ENCODE measurements at places on chromosomes 6 and 20.

GRCh38 chr20:8352486-8352885, 220.4 kb downstream of the PLCB1 start:
- no peak for DNase-seq

DNA sequence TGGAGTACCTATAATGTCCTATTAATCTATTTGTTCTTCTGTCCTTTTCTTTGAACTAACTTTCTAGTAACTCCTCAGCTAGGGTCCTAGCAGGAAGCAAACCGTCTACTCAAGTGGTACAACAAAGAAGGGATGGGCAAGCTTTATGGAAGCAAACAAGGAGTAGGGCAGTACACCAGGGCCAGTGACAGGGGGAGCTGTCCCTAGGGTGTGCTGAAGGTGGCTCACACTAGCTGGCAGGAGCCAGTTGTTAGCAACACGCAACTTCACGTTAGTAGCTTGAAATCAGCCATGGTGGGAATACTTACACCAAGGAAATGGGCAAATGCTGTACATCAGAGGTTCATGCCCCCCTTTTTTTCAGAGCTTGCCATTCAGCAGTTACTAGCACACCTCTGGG, 74.0 kb upstream of the EYA2 start:
- no peak for DNase-seq

DNA sequence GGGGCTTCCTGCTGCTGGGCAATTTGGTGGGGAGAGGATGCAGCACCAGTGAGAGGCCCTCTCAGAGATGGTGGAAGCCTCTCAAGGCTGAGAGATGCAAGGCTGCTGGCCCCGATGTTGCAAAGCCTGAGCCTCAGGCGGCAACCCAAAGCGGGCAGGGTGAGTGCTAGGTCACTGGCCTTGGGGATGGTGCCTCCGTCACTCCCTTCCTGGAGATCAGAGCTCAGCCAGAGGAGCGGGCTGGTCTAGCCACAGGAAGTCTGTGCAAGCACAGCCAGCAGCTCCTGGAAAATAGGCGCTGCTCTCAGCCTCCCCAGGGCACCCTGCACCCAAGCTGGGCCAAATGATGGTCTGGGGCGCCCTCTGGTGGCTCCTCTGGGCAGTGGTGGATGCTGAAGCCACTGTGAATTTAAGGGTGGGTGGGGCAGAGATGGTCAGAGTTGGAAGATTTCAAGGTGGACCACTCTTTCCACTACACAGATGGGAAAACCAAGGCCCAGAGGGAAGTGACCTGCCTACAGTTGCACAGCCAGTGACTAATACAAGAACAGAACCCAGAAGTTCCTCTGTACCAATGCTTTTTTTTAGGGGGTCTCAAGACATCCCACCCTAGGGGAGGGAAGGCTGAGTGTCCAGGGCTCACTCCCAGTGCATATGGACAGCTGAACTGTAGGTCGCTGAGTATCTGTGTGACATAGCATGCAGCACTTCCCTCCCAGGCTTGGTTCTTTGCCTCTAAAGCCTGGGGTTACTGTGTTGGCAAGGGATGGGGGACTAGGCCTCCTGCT, 20.8 kb downstream of the C20orf203 start:
- peak; percentile 87 for DNase-seq

DNA sequence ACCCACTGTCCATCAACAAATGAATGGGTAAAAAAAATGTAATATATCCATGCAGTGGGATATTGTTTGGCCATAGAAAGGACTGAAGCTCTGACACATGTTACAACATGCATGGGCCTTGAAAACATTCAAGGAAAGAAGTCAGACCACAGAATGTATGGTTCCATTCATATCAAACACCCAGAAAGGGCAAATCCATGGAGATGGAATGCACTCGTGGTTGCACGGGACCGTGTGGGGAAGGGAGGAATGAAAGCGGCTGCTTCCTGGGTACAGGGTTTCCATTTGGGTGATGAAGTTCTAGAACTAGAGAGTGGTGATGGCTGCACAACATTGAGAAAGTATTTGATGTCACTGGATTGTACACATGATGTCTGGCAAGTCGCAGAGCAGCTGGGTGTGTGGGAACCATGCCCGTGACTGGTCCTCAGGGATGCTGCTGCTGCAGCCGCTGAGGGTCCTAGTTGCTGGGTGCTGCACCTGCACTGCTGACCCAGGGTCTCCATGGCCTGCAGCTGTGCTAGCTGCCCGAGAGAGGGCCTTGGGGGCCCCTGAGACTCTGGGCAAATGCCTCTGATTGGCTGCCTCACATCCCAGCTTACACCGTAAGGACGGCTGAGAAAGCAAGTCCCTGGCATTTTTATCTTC, 220.3 kb downstream of the NRN1 start:
- no peak for DNase-seq

DNA sequence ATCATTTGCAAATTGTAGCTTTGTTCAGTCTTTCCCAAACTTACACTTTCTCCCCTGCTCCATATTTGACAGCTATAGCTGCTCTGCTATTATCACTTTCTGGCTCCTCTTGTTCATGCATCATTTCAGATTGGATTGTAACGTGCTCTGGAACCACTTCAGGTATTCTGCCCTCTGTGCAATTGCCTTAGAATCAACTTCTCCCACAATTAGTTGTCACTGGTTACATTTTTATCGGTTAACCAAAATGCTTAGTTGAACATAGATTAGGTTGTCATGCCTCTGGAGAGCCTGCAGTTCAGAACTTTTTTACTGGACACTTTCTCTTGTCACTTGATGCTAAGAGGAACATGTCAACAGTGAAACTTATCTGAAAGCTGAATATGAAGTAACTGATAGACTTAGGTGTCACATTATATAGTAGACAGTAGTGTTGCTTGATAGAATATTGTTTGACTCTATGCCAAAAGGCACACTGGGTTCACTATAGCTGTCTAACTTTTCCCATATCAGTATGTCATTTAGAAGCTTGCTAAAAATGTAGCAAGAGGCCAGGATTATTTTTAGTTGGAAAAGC, 127.7 kb upstream of the PTPRK start:
- DNase-seq = no peak

DNA sequence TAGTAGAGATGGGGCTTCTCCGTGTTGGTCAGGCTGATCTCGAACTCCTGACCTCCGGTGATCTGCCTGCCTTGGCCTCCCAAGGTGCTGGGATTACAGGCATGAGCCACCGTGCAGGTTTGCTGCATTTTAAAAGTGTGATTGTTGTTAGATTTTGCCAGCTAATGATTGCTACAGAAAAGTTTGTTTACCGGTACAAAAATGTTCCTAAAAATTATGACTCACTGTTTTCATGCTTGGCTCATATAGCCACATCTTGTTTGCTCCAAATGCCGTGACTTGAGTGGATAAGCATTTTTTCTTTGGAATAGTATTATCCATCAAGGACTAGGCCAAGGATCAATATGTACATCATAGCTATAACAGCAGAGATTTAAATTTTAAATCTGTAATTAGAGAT, 24.3 kb downstream of the LRRN4 start:
- DNase-seq = no peak

GRCh38 chr20:17787816-17788215, 88.0 kb downstream of the BANF2 start:
- DNase-seq = no peak

DNA sequence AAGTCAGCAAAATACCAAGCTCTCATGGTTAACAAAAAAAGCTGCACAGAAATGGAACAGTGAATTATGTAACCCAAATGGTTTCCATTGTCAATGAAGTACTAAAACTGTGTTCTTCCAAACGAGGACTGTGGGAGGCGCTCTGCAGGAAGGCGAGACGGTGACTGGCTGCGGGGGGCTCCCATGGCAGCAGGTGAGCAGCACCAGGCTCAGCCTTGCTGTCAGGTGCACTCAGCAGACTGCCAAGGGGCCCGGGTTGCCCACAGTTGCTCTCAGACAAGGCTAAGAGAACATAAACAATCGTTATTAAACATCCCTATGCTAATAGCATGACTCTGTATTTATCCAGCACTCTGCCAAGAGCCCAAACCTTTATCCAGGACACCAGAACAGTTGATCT, 630.3 kb upstream of the ARID1B start:
- DNase-seq = no peak

- no peak for DNase-seq
These were observed 149.0 kb downstream of the HACE1 start for GRCh38 chr6:104710543-104711335.

GRCh38 chr6:90290811-90291420, 5.7 kb downstream of the BACH2 start:
- DNase-seq = peak; percentile 66

DNA sequence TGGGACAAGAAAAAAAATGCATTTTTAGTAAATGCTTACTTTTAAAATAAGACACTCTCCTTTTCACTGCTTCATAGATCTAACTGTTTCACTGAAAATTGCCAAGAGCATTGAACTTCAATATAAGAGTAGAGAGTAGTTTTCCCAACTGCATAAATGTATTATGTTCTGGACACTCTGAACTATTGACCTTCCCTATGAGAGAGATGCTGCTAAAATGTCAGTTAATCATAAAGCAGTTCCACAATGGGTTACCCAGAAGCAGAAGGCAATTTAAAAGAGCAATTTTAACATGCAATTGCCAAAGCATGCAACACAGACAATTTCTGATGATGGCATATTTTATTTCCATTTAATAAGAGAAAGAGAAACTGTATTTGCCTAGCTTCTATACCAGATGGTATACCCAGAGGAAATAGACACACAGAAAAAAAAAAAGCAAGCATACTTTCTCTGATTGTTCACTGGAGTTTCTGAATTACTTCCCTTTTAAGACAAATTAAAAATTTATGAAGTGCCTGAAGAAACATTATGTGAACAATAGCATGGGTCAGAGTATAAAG, 279.1 kb upstream of the THEMIS start:
- no peak for DNase-seq

DNA sequence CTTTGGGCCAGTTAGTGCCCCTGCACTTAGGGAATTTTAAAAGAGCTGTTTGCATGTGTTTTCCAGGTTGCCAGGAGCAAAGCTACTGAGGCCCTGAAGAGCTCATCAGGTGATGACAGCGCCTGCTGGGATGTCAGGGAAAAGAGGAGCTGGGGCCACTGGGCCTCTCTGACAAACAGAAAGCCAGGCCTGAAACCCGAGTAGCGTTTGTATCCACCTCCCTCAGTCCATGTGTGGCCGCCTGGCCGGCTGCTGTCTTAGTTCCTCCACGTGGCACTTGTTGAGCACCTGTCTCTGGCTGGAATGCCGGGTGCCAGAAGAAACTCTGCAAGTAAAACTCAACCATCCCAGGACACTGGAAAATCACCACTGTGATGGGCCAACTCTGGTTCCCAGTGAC, 601.2 kb downstream of the CDH26 start:
- DNase-seq = no peak

DNA sequence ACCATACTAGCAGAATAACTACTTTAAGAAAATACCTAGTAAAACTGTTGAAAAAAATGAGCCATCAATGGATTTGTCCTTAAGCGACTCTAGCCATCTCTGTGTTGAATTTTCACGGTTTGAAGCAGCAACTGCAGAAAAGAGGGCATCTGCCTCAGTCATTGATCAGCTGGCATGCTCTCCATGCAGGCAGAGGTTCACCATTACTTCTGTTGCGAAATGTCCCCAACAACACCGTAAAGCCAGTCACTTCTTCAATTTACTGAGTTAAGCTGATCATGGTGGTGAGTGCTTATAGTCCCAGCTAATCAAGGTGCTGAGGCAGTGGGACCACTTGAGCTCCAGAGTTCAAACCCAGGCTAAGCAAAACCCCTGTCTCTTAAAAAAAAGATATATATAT, 11.1 kb downstream of the TPD52L1 start:
- DNase-seq = no peak

GRCh38 chr6:155454008-155454407, 1.6 kb downstream of the NOX3 start:
- DNase-seq = no peak

DNA sequence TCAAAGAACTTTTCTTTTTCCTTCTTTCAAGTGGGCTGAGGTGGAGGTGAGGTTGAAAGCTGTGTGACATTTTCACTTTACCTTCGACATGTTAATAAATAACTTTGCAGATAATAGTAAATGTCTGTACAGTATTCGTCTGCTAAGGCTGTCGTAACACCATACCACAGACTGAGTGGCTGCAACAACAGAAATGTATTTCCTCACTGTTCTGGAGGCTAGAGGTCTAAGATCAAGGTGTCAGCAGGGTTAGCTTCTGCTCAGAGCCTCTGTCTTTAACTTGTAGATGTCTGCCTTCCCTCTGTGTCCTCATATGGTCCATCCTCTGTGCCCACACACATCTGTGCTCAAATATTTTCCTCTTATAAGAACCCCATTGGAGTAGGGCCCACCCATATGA, 14.9 kb downstream of the PHACTR2 start:
- DNase-seq = no peak

DNA sequence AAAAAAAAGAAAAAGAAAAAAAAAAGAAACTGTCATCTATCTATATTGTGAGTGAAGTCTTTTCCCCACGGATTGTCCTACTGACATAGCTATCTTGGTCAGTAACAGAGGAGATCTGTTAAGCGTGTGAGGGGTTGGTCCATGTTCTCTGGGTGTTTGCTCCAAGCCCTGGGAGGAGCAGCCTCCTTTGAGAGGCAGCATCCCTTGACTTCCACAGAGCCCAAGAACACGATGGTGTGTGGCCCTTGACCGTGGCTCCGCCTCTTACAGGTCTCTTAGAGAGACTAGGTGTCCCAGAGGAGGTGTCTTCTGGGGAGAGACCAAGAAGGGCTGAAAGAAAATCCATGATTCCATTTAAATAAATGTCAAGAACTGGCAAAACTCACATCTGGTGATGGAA, 60.1 kb upstream of the GTSF1L start:
- DNase-seq = no peak

DNA sequence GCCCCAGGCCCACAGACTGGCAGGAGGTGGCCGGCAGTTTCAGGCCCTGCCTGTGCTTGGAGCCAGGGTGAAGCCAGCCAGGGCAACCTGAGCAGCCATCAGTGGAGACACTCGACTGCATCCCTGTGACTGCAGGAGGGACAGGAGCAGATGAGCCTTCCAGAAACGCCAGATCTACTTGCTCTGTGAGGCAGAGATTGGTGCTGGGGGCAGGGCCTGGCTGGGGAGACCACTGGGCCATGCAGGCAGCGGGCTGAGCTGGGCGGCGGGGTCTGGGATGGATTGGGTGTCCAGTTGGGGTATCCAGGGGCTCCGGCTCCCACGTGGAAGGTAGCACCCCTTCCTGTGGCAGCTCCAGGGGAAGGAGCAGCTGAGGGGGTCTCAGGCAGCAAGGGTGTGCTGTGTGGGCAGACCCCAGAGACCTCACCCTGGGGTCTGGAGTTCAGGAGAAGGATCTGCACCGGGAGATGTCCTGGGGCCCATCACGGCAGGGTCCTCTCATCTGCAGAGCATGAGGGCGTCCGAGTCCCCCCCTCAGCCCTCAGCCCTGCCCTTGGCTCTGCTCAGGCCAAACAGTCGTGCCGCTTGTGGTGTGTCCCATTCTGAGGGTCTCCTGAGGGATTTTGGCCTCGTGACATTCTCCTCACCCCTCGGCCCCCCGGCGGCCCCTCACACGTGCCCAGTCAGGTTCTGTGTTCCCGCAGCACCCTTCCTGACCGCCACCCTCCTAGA, 334.9 kb downstream of the TAF4 start:
- DNase-seq = no peak
